NCI-H226 (cell line): ENCODE measurements at places on chromosomes 4 and X.

GRCh38 chr4:38125816-38126215 is 165.6 kb downstream of the PTTG2 start:
- no peak for DNase-seq

DNA sequence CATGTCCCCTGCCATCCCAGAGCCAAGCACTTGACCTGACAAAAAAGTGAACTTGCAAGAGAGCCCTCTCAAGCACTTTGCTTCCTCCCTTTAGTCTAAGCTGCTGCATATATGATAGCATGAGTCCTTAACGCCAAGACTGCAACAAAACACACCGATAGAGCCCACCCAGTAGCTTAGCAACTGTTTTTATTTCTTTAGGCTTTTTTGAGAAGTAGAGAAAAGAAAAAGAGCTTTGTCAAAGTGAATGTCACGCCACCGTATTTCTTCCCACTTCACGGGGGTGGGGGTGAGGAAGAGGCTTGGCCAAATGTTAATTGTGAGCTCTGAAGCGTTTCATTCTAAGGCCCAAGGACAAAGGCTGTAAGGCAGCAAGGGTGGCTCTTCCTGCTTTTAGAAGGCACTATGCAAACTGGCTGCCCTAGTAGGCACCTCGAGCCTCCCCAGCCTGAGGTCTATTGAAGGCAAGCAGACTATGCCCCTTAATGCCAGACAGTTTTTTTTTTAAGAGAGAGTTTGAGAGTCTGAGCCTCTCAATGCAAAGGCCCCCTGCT is 138.6 kb downstream of the HS6ST2 start:
- no peak for DNase-seq

DNA sequence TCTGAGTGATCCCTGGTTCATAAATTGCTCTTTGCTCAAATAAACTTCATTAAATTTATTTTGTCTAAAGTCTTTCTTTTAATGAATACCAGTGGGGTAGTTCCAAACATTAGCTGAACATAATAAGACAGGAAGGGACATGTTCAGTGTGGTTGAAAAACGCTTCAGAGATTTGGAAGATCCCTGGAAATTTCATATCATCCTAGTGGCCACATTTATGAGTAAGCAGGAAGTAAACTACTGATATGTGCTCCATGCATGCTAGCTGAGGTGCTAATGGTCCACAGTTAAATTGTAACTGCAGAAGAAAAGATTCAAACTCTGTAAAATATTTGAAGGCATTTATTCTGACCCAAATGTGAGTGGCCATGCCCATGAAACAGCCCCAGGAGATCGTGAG is 1328.7 kb downstream of the ADGRL3 start:
- DNase-seq, result peak; percentile 34

DNA sequence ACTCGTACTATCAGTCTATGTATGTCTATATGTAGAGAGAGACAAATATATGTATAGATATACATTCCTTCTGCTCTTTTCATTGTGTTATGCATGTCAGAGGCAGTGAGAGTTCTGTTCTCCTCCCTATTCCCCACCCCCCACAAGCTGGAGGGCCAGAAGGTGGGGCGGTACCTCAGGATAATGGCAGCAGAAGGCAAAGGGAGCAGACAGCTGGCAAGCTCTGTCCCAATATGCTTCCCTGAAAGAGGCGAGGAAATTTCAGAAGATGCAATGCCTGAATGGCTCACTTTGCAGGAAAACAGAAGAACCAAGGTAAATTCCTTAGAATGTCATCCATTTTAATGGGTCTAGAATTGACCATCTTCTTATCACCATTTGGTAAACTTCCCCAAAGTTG is 114.4 kb downstream of the NAA11 start:
- no peak for DNase-seq

- peak; percentile 4 for DNase-seq
Measured at GRCh38 chr4:79331126-79331876, 5.4 kb upstream of the NAA11 start.

DNA sequence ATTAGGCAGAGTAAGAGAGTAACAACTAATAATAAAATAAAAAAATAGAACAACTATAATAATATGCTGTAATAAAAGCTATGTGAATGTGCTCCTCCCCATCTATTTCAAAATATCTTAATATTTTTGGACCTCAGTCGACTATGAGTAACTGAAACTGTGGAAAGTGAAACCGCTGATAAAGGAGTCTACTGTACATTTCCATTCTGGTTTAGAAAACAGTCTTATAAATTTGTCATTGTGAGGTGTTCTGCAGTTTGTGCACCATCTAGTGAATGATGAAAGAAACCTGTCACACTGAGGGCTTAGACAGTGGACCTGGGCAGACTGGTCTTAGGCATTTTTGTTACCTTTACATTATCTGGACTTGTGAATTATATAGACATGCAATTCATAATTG is 42.0 kb downstream of the TMEM150C start:
- DNase-seq, result no peak

- DNase-seq, result no peak
Measured at GRCh38 chr4:40927074-40927473, 177.3 kb downstream of the NSUN7 start.

DNA sequence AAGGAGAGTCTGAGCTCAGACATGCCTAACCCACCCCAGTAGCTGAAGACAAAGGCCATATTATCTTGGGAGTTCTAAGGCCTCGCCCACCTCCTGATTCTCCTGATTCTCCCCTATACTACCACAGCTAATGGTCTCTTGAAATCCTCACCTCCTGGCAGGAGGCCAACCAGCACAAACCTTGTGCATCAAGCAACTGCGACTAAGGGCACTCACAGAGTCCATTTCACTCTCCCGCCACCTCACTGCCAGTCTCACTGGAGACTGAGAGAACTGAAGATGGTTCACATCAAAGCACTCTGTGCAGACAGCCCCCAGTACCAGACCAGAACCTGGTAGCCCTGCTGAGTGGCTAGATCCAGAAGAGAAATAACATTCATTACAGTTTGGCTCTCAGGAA is 102.1 kb upstream of the KLF8 start:
- no peak for DNase-seq

DNA sequence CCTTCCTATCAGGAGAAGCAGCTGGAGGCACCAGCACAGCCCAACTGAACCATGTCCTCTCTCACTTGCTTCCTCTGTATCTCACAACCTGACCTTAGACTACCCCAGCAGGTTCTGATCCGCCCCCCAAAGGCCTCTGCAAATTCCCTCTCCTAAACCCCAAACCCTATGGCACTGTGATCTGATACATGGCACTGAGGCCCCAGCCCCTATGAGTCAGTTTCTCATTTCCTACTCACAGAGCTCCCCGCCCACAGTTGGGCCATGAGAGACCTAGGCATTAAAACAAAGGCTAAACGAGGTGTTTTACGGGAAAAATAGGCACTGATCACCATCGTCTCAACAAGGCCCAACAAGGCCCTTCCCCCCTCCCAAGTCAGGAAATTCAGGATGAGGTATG is 19.1 kb downstream of the SASH3 start:
- DNase-seq, result no peak

GRCh38 chrX:110173192-110174175 is 144.4 kb downstream of the AMMECR1 start:
- DNase-seq, result no peak

DNA sequence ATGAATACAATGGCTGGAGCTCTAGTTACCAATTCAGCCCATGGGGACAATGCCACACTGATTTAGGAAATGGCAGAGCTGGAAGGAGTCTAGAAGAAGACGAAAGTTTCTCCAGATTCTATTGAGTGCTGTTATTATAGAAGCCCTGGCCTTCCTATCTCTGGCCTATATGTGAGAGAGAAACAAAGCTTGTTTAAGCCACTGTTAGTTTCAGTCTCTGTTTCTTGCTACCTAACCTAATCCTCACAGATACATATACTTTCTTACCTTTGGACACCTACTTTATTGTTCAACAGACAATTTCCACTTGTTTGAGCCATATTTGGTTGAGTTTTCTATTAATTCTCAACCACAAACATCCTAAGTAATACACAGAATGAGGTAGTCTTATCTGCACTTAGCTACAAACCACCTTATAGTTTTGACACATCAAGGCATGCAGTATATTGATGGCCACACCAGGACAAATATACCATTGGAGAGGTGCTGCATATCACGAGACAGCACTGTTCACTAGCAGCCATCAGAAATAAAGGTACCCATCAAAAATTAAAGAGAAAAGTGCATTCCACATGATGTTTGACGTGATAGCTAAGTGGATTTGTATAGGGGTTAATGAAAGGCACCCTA is 190.2 kb downstream of the SMIM20 start:
- no peak for DNase-seq

DNA sequence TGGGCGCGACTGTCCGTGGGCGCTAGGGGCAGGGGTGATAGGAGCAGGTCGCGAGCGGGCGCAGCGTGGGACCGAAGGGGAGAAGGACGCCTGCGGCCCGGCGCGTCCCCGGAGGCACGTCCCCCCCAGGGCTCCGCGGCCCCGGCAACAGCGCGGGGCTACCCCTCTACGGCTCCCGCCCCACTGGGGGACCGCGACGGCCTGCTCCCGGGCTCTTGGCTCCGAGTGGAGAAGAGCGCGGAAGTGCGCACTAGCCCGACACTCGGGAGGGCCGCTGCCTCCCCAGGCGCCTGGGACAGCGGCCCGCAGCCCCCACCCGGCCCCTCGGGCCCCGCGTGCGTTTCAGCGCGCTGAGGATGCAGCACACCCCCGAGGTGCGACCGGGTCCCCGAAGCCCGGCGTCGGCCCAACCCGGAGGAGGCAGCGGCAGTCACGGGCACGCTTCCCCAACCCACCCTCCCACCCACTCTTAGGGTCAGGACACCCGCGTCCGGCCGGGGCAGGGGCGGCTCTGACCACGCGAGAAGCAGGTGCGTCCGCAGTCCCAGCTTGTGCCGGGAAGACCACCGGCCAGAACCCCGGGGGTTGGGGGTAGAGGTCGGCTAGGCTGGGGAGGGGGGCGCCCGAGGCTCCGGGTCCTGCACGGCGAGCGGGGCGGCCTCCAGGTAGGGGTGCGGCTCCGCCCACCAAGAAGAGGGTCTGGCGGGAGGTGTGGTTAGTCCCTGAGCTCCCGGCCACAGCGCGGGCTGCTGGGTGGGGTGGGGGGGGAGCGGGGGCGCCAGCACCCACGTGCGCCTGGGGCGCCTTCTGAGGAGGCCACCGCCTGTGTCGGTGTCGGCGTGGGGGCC is 18.5 kb upstream of the NAT8L start:
- no peak for DNase-seq

DNA sequence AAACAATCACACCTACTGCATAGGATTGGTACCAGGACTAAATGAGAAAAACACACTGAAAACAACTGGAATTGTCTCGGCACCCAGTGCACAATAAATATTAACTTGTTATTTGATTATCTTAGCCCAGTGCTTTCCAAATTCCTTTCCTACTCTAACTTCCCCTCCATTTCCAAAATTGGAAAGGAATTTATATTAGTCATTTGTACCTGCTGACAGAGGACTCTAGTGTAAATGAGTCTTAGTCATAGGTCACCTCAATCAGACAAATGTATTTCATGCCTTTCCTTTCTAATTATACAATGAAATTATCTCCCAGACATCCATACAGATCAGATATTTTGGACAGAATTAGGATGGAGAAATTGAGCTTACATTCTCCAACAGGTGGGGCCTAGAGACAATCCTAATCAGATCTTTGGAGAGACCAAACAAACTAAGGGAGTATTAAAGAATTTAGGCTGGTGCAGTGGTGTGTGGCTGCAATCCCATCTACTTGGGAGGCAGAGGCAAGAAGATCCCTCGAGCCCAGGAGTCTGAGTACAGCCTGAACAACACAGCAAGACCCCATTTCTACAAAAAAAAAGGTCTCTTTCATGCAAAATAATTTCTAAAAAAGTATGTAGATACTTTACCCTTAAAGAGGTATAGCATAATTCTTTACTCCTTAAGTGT is 10.1 kb downstream of the SH3D19 start:
- DNase-seq, result peak; percentile 23

- DNase-seq, result peak; percentile 3
Measured at GRCh38 chrX:56248492-56248891, 16.3 kb downstream of the KLF8 start.

GRCh38 chr4:102843273-102843672 is 15.9 kb upstream of the UBE2D3 start:
- no peak for DNase-seq

- peak; percentile 58 for DNase-seq
Measured at GRCh38 chrX:49155243-49155899, 7.2 kb upstream of the MAGIX start.

- no peak for DNase-seq
Measured at GRCh38 chrX:9466124-9466495, 1.3 kb downstream of the TBL1X start.

DNA sequence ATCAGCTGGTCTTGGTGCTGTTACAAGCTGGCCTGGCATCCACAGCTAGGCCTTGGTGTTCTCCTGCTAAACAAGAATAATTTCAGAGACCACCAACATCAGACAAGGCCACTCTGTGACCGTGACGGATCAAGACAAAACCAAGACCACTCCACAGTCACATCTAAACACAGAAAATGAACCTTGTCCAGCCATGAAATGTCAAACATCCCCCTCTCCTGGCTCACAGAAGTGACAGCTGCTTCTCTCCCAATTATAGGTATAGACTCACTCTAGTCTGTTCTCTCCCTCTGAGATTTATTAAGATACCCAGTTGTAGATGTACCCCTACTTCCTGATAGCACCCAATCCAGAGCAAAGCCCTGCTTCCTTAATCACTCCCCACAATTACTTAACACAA is 40.4 kb downstream of the EFHC2 start:
- DNase-seq, result no peak

- DNase-seq, result peak; percentile 28
Measured at GRCh38 chr4:10098780-10099160, 17.8 kb downstream of the WDR1 start.

GRCh38 chr4:89363786-89364185 is 56.2 kb upstream of the GPRIN3 start:
- DNase-seq, result no peak

- peak; percentile 73 for DNase-seq
Measured at GRCh38 chr4:182297659-182298058, 54.5 kb downstream of the TENM3 start.

DNA sequence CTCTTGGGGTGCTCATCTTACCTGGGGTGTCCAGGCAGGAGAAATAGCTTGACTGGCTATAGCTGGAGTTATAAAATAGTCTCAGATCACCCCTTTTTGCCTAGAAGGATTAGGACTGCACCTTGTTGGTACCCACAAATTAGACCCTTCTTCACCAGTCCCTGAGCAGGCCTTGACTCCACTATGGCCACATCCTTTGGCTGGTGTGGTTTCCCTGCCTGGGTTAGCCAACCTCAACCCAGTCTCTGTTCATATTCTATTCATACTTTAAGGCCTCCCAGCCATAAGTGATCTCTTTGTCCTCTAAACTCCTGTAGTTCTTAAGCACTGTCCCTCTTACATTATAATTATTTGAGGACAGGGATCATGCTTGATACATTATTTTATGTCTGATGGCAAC is 69.4 kb downstream of the ARX start:
- DNase-seq, result no peak

DNA sequence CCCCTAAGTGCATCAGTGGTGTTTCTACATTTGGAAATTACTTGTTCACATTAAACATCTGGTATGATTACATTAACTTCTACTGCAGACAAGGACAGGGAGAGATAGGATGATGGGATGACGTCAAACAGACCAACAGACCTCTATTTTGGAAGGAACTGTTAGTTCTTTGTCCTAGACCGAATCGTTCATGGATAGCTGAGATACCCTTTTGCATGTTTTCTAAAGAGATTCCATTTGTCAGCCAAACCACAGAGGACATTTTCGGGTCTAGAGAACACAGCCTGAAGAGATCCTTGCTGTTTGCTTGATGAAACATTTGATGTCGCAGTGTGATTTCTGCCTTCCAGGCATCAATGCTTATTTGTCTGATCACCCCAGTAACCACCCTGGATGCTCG is 27.7 kb downstream of the CHST7 start:
- DNase-seq, result no peak

- no peak for DNase-seq
Measured at GRCh38 chr4:1758306-1759121, 34.6 kb upstream of the FGFR3 start.

GRCh38 chr4:149120331-149121022 is 678.3 kb upstream of the NR3C2 start:
- DNase-seq, result peak; percentile 2
